ENCODE measurements at places on chromosomes 7 and 10.

GRCh38 chr10:64731016-64731415 is 1209.8 kb downstream of the REEP3 start:
- no peak for DNase-seq

DNA sequence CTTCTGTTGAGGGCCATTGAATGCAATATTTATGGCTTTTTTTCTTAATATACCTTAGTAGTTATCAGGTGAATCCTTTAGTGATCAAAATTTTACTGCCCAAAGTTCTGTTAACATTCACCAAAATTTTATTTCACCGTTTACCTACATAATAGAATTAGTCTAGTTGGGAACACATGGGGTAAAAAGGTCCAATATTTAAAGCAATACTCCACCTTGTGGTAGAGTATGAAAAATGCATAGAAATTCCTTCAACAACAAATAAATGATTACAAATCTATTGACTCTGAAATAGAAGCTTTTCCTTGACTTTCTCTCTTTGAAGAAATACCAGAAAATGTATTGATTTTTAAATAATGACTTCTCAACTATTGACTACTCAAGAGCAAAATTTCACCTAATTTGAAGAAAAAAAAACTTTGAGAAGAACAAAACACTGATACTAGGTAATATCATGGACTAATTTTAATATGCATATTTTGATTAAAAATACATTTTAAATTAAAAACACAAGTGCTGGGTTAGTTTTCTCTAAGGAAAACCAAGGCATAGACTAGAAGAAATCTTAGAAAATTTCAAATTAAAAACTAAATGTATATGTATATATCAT is 43.3 kb downstream of the POLR1F start:
- DNase-seq: no peak

DNA sequence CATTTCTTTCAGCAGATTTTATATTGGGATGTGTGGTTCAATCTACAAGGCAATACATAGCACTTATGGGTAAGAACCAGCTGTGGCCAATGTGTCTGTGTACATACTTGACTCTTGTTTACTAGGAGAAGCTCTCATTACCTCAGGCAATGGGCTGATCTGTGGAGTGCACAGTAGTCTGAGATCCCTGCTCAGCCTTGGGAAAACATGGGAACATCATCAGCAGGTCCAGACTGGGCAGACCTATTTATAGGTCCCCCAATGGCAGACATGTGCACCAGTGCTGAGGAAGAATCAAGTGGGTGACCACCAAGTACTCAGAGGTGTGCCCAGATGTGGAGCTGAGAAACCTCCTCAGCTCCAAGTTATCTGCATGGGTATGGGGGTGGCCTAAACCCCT is 349.7 kb downstream of the KIF20B start:
- no peak for DNase-seq

- no peak for DNase-seq
Observed at GRCh38 chr10:70265032-70265689, 18.6 kb downstream of the NPFFR1 start.

GRCh38 chr10:6643962-6644361 is 63.9 kb upstream of the PRKCQ start:
- no peak for DNase-seq

DNA sequence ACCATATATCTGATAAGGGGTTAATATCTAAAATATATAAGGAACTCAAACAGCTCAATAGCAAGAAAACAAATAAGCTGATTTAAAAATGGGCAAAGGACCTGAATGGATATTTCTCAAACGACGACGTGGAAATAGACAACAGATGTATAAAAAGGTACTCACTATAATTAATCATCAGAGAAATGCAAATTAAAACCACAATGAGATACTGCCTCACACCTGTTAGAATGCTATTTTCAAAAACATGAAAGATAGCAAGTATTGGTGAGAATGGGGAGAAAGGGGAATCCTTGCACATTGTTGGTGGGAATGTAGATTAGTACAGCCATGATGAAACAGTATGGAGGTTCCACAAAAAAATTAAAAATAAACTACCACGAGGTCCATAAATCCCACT is 163.2 kb downstream of the DKK1 start:
- no peak for DNase-seq

GRCh38 chr10:22824520-22824919 is 103.3 kb upstream of the ARMC3 start:
- DNase-seq: no peak

DNA sequence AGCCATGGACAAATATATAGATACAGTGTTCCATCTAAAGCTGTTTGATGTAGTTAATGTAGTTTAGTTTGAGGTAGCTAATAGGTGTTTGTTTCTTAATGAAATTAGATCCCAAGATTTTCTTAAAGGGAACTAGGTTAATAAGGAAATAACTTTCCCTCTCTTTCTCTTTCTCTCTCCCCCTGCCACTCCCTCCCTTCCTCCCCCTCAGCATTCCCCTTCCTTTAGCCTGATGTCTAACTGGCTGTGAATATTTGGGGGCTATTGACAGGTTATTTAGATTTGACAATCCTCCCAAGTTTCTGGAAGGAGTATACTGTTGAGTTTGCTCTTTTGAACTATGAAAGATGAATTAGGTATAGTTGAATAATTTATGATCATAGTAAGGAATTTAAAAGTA is 65.2 kb upstream of the OIT3 start:
- no peak for DNase-seq

- DNase-seq: no peak
Observed at GRCh38 chr10:110783509-110784107, 88.1 kb upstream of the PDCD4 start.

DNA sequence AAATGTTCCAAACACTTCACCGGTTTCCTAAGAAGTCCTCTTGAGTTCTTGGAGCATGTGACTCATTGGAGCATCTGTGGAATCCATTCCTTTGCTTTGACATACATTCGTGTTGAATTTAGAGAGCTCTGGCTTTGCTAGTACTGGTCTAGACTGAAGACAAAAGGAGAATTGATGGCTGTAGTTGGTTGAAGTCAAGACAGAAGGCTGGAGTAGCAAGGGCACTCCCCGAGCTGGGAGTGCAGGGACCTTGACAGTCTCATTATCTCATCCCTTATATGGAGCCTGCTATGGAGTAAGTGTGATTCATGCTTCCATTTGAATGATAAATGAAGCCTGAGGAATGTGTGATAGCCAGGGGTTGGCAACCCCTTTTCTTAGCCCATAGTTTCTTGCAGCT is 1249.1 kb downstream of the TYW1 start:
- no peak for DNase-seq

DNA sequence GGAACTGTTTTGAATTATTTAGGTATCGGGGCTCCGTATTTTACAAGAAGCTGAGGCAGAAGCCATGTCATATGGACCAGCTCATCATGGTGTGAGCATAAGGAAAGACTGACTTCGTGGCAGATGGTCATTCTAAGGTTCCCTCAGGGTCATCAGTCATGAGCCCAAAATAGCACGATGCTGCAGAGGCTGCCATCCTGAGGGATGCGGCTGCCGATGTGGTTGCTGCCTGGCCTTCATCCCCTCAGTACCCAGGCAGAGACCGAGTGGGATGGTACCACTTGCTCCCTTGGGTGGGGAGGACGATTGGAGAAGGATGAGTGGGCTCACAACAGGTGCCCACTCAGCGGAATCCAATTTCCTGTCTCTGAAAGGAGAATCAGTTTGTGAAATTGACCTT is 490.3 kb downstream of the SDK1 start:
- DNase-seq: no peak
